Tongue (tissue), 3 donors: ENCODE measurements at places on chromosomes 16 and 17. TPM values are rescaled to one million over a fixed set of nuclear protein-coding genes. Genes with fewer than 3 reads are reported as not detected.

DNA sequence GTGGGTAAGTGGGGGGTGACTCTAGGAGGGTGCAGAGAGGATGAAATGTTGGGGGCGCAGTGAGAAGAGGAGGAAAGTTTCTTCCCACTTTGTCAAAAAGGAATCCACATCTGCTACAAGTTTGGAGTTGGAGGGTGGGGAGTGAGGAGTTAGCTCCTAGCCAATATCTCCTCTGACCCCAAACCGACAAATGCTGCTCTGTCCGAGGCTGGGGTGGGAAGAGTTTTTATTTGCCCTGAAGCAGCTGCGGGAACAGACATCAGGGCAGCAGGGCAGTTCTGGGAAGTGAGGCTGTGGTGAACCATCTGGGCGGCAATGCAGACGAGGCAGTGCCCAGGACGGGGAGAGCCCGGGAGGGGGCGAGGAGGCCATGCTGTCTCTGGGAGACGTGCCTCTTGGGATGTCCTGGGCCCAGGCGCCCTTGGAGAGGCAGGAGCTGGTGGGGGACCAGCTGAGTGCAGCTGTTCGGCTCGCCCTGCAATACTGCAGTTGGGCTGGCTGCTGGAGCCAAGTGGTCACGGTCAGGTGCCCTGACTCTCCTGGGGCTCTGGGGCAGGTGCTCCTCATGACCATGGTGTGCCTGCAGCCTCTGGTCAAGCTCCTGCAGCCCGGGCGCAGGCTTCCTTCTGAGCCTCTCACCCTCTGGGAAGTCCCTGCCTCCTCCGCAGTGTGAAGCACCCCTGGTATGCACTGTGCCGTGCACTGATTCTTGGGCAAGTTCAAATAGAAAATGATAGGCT, 6.4 kb upstream of the SOCS3 start:
- DNase-seq: peak; percentile 85

DNA sequence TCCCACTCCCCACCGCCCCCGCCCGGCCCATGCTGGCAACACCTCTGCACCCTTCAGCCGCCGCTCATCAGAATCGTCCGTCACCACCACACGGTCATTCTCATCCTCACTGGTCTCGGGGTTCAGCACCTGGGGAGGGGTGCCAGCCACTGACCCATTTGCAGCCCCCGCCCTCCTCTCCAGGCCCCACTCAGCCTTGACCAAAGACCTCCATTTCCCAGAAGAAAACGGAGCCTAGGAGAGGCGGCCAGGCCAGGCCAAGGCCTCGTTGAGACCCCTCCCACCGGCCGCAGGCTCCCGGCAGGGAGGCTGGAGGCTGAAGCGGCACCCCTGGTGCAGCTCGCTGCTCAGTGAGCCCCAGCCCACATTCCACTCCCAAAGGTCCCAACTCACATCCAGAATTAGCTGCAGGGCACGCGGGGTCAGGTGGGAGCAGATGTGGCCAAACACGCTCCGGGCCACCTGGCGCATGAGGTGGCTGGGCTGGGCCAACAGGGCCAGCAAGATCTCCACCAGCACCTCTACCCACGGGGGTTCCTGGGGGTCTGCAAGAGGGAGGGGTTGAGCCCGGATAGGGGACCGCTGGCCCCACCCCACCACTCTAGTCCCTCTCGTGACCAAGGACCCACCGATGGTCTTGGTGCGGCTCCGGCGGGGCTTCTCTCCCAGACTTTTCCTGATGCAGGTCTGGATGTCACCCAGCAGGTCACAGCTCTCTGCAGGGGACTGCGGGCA, 9.8 kb downstream of the MYBBP1A start:
- no peak for DNase-seq

- DNase-seq: no peak
Observed at GRCh38 chr16:84312783-84313382, 18.2 kb downstream of the WFDC1 start.

NCOR1 gene
- total RNA-seq: 128 TPM

FBXW10 gene
- total RNA-seq: 0.31 TPM

OTOP2 gene
- not detected for total RNA-seq
